ENCODE measurements at places on chromosomes 2 and 18. TPM values are rescaled to one million over a fixed set of nuclear protein-coding genes. Genes with fewer than 3 reads are reported as not detected.

Gene AFF3
- 2.0 TPM for total RNA-seq

Gene GAD1
- 0.46 TPM for total RNA-seq

Gene SKA1
- 27.6 TPM for total RNA-seq

Gene SERPINB5
- total RNA-seq: not detected

Gene MLPH
- 182 TPM for total RNA-seq

Gene HOXD12
- not detected for total RNA-seq

Gene ABCG5
- not detected for total RNA-seq

Gene MARCHF4
- total RNA-seq: not detected

Gene CAPN14
- total RNA-seq: 0.34 TPM

Gene NDC80
- total RNA-seq: 39.6 TPM

Gene ASTL
- not detected for total RNA-seq

Gene MRPS9
- total RNA-seq: 14.5 TPM
